ENCODE measurements at places on chromosomes 6 and 20. TPM values are rescaled to one million over a fixed set of nuclear protein-coding genes. Genes with fewer than 3 reads are reported as not detected.

DNA sequence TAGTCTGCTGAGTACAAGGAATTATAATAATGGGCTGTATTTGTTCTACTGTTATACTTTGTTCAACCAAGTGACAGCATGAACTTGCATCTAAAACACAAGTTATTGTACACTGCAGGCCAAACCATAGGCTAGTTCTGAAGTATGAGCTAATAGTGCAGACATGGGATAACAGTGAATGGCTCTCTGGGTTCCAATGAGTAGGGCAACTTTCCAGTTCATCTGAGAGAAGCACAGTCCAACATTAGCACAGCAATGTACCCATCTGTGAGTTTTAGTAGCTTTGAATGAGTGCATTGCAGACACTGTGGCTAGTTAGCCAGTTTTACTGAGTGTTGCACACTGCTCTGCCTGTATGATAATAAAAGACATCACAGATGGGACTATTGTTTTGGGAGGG, 56.5 kb upstream of the FUT9 start:
- no peak for DNase-seq

DNA sequence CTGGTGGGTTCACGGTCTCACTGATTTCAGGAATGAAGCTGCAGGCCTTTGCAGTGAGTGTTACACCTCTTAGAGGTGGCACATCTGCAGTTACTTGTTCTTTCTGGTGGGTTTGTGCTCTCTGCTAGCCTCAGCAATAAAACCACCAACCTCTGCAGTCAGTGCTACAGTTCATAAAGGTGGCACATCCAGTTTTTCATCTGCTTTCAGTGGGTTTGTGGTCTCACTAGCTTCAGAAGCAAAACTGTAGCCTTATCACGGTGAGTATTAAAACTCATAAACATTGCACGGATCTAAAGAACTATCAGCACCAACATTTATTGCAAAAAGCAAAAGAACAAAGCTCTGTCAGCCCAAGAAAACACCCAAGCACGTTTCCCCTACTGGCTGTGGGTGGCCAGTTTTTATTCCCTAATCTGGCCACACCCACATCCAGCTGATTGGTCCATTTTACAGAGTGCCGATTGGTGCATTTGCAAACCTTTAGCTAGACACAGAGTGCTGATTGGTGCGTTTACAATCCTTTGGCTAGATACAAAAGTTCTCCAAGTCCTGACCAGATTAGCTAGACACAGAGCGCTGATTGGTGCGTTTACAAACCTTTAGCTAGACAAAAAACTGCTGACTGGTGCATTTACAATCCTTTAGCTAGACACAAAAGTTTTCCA, 3.4 kb upstream of the TMEM14C start:
- peak; percentile 58 for DNase-seq

- peak; percentile 68 for DNase-seq
Observed at GRCh38 chr20:856361-856775, 22.9 kb downstream of the FAM110A start.

GRCh38 chr6:19035461-19036195, 648.5 kb downstream of the RNF144B start:
- DNase-seq = no peak

GRCh38 chr6:105177556-105177955, 2.3 kb downstream of the POPDC3 start:
- DNase-seq = no peak

GRCh38 chr6:79789896-79790295, 157.5 kb downstream of the ELOVL4 start:
- DNase-seq = no peak

GRCh38 chr20:19928328-19929011, 88.7 kb upstream of the NAA20 start:
- DNase-seq = no peak

SPDEF gene
- total RNA-seq = 0.16 TPM

CNBD2 gene
- 10.2 TPM for total RNA-seq

IFNGR1 gene
- 51.0 TPM for total RNA-seq

Measured in activated T-cell treated with anti-CD3 and anti-CD28 coated beads, Interleukin-2, amount 50 U/mL, for 72 hours (primary cell).